Upper lobe of right lung (tissue), 1 donor: ENCODE measurements at places on chromosomes 11 and 22. TPM values are rescaled to one million over a fixed set of nuclear protein-coding genes. Genes with fewer than 3 reads are reported as not detected.

The OR8D4 gene
- not detected for total RNA-seq

The BATF2 gene
- total RNA-seq = 7.5 TPM

The MS4A3 gene
- total RNA-seq = not detected

The PLEKHB1 gene
- total RNA-seq = 30.5 TPM

The NARS2 gene
- 17.5 TPM for total RNA-seq

The EHD1 gene
- 94.6 TPM for total RNA-seq

The MYRF gene
- total RNA-seq = 62.6 TPM

The PRG2 gene
- not detected for total RNA-seq
